ENCODE measurements at places on chromosomes 12 and 14. TPM values are rescaled to one million over a fixed set of nuclear protein-coding genes. Genes with fewer than 3 reads are reported as not detected.
A peak's percentile ranks its signal among the peaks of the same experiment; 100 is the strongest.

The KRT83 gene
- not detected for total RNA-seq

The PLBD1 gene
- total RNA-seq: 6.1 TPM

The CD163 gene
- 57.7 TPM for total RNA-seq

The SNX6 gene
- 73.8 TPM for total RNA-seq

The GRIP1 gene
- 2.1 TPM for total RNA-seq

The CCDC175 gene
- total RNA-seq: not detected

The TMBIM4 gene
- total RNA-seq: 78.1 TPM

The P2RX2 gene
- total RNA-seq: not detected

The PAH gene
- not detected for total RNA-seq

The CCDC196 gene
- total RNA-seq: not detected

The TTC8 gene
- total RNA-seq: 3.0 TPM

The PNP gene
- total RNA-seq: 1.6 TPM

DNA sequence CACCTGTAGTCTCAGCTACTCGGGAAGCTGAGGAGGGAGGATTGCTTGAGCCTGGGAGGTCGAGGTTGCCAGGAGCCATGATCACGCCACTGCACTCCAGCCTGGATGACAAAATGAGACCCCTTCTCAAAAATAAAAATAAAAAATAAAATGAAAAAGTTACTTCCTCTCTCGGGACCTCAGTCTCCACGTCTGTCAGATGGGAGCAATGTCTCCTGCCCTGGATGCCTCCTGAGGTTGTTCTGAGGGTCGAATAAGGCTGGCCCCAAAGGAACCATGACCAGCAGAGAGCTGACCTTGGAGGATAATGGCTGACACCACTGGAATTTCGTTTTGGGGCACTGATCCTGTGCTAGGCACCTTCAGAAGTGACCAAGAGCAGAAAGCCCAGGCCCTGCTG, 13.6 kb upstream of the RCOR1 start:
- H3K36me3 ChIP-seq: no peaks in the 10 kb centered on the region
- no peak overlapping the region for H3K4me3 ChIP-seq
- H3K27me3 ChIP-seq: no peaks in the 10 kb centered on the region
- no peaks in the 10 kb centered on the region for H3K4me1 ChIP-seq

GRCh38 chr12:101650346-101651117, 46.9 kb upstream of the CHPT1 start:
- H3K27me3 ChIP-seq: no peaks in the 10 kb centered on the region
- H3K4me3 ChIP-seq: no peak overlapping the region
- peaks cover 5% of the 10 kb centered on the region for H3K4me1 ChIP-seq
- peaks cover 100% of the 10 kb centered on the region for H3K36me3 ChIP-seq
- no peak for DNase-seq
- H3K27ac ChIP-seq: peak overlapping the region; percentile 63

- H3K27me3 ChIP-seq: no peaks in the 10 kb centered on the region
- no peak for DNase-seq
- no peaks in the 10 kb centered on the region for H3K36me3 ChIP-seq
- H3K27ac ChIP-seq: peak overlapping the region; percentile 54
These were observed 1.4 kb downstream of the RIN3 start for GRCh38 chr14:92514844-92515514.

DNA sequence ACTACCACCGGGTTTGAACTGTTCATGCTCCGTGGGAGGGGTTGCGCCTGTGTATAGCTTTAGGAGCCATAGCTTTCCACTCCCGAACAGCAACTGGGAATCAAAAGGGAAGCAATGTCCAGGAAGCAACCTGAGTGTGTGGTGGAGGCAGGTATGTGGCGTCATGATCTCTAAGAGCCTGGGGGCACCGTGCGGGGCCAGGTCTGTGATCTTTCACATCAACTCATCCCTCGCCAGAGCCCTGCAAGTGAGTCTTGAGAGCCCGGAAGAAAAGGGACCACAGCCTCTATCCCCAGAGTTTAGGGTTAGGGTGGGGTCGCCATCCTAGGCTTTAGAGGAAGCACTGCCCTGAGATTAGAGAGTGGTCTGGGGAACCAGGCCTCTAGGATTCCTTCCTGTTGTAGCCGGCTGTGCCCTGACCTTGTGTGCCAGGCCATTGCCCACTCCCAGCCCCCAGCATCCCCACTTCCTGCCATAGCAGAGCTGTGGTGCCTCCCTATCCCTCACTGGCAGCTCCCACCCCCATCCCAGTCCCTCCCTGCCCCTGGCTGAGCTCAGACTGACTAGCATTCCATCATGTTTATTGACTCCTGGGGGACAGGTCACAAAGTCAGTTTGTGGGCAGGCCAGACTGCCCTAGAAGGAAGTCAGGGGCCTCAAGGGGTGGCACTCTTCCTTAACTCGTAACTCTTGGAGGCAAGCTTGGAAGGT, 745 bp upstream of the ADCY4 start:
- no peaks in the 10 kb centered on the region for H3K36me3 ChIP-seq
- peaks cover 25% of the 10 kb centered on the region for H3K4me1 ChIP-seq
- DNase-seq: no peak
- H3K27me3 ChIP-seq: peaks cover 19% of the 10 kb centered on the region
- H3K4me3 ChIP-seq: no peak overlapping the region
- peak overlapping the region; percentile 76 for H3K27ac ChIP-seq

- no peak within 1 kb of the TSS for H3K27ac ChIP-seq
- no peaks in the 10 kb centered on the region for H3K36me3 ChIP-seq
- H3K4me1 ChIP-seq: no peaks in the 10 kb centered on the region
- no peaks in the 10 kb centered on the region for H3K27me3 ChIP-seq
- H3K4me3 ChIP-seq: no peak within 1 kb of the TSS
- DNase-seq: no peak
These were observed at the start of gene PTPRQ for GRCh38 chr12:80443974-80444666. PTPRQ (plus strand) TSS chr12:80444235; CDS start chr12:80444346, 111 bp downstream.

GRCh38 chr14:103544388-103545218, 15.6 kb downstream of the TRMT61A start:
- no peaks in the 10 kb centered on the region for H3K27me3 ChIP-seq
- no peak overlapping the region for H3K4me3 ChIP-seq
- H3K27ac ChIP-seq: no peak overlapping the region
- no peak for DNase-seq
- H3K36me3 ChIP-seq: no peaks in the 10 kb centered on the region

- DNase-seq: no peak
- H3K4me3 ChIP-seq: no peak overlapping the region
- peaks cover 32% of the 10 kb centered on the region for H3K4me1 ChIP-seq
- no peaks in the 10 kb centered on the region for H3K27me3 ChIP-seq
- H3K36me3 ChIP-seq: no peaks in the 10 kb centered on the region
- peak overlapping the region; percentile 44 for H3K27ac ChIP-seq
These were observed 59.7 kb upstream of the KCNH3 start for GRCh38 chr12:49478949-49479664.

- H3K4me1 ChIP-seq: no peaks in the 10 kb centered on the region
- no peak overlapping the region for H3K4me3 ChIP-seq
- H3K27ac ChIP-seq: no peak overlapping the region
- no peak for DNase-seq
- H3K27me3 ChIP-seq: peaks cover 8% of the 10 kb centered on the region
These were observed 33.2 kb upstream of the SFSWAP start for GRCh38 chr12:131677699-131678098.

DNA sequence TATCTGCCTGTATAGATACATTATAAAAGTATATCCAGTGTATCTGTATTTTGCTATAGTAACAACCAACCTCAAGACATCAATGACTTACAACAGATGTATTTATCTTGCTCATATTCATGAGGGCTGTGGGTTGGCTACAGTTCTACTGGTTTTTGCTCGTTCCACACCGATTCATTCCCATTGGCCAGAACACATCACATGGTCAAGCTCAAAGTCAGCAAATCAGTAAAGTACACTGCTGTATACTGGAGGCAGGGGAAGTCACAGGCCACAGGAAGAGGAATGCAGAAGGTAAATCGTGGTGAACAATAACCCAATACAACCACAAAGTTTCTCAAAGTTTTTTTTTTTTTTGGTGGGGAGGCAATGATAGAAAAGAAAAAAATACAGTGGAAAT, 180.0 kb upstream of the CDKN3 start:
- no peak overlapping the region for H3K4me3 ChIP-seq
- H3K27me3 ChIP-seq: peaks cover 6% of the 10 kb centered on the region
- no peak overlapping the region for H3K27ac ChIP-seq
- no peak for DNase-seq

DNA sequence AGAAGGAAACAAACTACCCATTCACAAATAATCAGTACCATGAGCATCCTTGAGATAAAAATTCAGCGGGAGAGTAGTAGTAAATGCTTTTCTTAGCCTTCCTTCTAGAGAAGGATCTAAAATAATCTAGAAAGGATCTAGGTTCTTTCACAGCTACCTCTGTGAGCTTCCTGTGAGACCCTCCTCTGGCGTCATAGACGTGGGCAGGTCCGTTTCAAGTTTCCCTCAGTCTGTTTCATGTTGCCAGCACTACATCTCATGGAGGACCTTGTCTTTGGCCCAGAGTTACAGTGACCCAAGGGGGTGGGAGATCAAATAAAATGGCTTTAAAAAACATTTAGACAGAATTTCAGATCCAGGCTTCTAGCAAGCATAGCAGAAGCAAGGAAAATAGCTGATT, 13.6 kb downstream of the DAAM1 start:
- no peak overlapping the region for H3K4me3 ChIP-seq
- DNase-seq: no peak
- H3K27me3 ChIP-seq: no peaks in the 10 kb centered on the region
- H3K4me1 ChIP-seq: no peaks in the 10 kb centered on the region

DNA sequence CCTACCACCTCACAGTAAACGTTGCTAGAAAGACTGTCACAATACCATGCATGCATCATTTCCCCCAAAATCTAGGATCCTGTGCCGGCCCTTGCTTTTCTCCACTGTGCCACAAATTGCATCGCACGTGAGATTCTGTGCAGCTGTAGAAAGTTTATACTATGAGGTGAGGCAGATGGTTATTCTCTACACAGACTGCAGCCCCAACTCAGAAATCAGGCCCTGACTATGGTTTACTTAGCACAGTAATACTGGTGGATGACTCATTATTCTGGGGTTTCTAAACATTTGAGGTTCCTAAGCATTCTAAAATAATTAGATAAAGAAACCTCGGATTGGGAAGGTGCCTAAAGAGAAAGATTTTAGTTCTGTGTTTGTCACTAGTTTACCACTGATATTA, 163.8 kb upstream of the CCDC198 start:
- no peaks in the 10 kb centered on the region for H3K27me3 ChIP-seq
- no peak overlapping the region for H3K4me3 ChIP-seq
- H3K4me1 ChIP-seq: no peaks in the 10 kb centered on the region
- DNase-seq: no peak
- no peak overlapping the region for H3K27ac ChIP-seq

GRCh38 chr14:50388256-50388931, 8.3 kb downstream of the CDKL1 start:
- H3K4me1 ChIP-seq: no peaks in the 10 kb centered on the region
- no peak overlapping the region for H3K4me3 ChIP-seq
- no peaks in the 10 kb centered on the region for H3K27me3 ChIP-seq
- H3K27ac ChIP-seq: no peak overlapping the region

GRCh38 chr14:69719501-69719951, 47.4 kb upstream of the SRSF5 start:
- H3K27ac ChIP-seq: peak overlapping the region; percentile 42
- no peaks in the 10 kb centered on the region for H3K36me3 ChIP-seq
- DNase-seq: no peak

DNA sequence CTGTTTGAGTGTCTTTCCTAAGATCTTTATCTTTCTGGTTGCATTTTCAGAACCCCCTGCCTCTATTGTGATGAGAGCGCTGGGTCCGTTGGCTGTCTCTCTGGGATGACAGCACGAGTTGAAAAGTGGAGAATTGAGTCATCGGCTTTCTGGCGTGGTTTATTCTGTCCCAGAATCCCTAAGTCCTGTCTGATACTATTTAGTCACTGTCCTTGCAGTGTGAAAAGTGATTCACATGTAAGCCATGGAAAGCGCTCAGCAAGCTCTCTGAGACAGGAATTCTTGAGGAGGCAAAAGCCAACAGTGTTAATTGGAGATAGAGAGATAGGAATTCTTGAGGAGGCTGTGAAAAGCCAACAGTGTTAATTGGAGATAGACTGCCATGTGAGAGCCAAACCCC, 121.7 kb downstream of the CHST11 start:
- no peak overlapping the region for H3K27ac ChIP-seq
- no peak overlapping the region for H3K4me3 ChIP-seq
- no peak for DNase-seq
- H3K4me1 ChIP-seq: no peaks in the 10 kb centered on the region

DNA sequence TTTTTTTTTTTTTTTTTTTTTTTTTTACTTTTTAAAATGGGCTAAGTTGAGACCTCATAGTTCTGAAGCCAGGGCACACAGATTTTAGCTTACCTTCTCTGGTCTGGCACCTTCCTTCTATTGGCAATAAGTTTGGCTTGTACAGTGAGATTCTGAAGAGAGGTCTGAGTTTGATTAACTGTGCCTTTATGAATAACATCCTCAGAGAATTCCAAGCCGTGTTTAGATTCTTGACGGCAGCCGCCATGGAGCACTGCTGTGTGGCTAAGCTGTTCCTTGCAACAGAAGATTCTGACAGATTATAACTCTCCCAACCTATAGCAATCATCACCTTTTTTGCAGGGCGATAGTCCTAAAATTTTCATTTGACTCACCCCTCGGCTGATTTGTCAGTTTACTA, 354.9 kb upstream of the FAR2 start:
- no peaks in the 10 kb centered on the region for H3K27me3 ChIP-seq
- no peak for DNase-seq
- H3K36me3 ChIP-seq: no peaks in the 10 kb centered on the region
- no peak overlapping the region for H3K27ac ChIP-seq
- no peaks in the 10 kb centered on the region for H3K4me1 ChIP-seq

GRCh38 chr12:93085383-93086287, 156.5 kb upstream of the EEA1 start:
- no peaks in the 10 kb centered on the region for H3K27me3 ChIP-seq
- DNase-seq: no peak
- H3K36me3 ChIP-seq: no peaks in the 10 kb centered on the region
- H3K4me1 ChIP-seq: no peaks in the 10 kb centered on the region

- H3K4me3 ChIP-seq: no peak overlapping the region
- no peaks in the 10 kb centered on the region for H3K27me3 ChIP-seq
- H3K36me3 ChIP-seq: no peaks in the 10 kb centered on the region
- H3K27ac ChIP-seq: no peak overlapping the region
- no peak for DNase-seq
These were observed 54.2 kb downstream of the IFNG-AS1 start for GRCh38 chr12:68043435-68043834.

DNA sequence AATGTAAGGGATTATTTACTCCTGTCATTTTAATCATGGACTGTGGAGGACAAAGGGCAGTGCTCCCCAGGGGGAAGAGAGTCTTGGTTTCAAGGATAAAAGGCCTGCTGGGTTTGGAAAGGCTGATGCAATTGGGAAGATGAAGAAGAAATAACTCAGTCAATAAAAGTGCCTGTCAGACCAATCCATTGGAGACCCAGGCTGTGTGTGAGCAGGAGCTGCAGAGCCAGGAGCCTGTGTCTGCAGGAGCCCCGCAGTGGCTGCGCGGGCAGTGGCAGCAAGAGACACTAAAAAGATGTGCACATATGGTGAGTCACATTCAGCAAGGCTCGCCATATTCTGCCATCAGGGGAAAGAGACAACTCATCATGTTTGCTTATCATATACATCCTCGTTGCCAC, 90.4 kb downstream of the CRACR2A start:
- no peak for DNase-seq

GRCh38 chr12:131833288-131833895, 5.2 kb downstream of the MMP17 start:
- peaks cover 63% of the 10 kb centered on the region for H3K27me3 ChIP-seq
- DNase-seq: no peak
- no peak overlapping the region for H3K27ac ChIP-seq
- H3K4me3 ChIP-seq: no peak overlapping the region
- H3K36me3 ChIP-seq: no peaks in the 10 kb centered on the region

Measured in gastrocnemius medialis (tissue), 4 donors.